Cortex of kidney (tissue), 1 donor: ENCODE measurements at places on chromosomes 4 and X.

GRCh38 chrX:127405946-127406345 lies 586.4 kb downstream of the PRR32 start:
- DNase-seq, result no peak

- no peak for DNase-seq
Measured at GRCh38 chr4:184568770-184569169, 80.5 kb downstream of the CASP3 start.

GRCh38 chr4:632926-633325 lies 7.6 kb downstream of the PDE6B start:
- DNase-seq, result no peak

DNA sequence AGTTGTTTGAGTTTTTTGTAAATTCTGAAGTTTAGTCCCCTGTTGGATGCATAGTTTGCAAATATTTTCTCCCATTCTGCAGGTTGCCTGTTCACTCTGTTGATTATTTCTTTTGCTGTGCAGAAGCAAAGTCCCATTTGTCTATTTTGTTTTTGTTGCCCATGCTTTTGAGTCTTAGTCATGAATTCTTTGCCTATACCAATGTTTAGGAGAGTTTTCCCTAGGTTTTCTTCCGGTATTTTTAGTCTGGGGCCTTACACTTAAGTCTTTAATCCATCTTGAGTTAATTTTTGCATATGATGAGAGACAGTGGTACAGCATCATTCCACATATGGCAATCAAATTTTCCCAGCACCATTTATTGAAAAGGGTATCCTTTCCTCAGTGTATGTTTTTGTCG lies 405.8 kb upstream of the RPS6KA3 start:
- DNase-seq, result no peak

DNA sequence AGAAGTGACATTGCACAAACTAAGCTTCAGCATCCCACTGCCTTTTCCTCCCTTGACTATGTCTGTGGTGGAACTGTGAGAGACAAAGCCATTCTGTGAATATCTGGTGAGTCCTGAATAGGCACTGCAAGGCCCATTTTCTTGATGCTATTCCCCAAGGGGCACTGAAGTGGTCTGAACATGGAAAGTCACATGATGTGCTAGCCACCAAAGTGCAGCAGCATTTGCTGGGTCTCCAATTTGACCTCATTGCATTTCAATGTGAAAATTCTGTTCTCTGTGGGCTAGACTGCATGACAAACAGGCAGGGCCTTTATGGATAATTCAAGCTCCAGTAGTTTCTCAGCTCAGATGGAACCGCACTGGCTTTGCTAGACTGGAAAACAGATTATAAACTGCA lies 627.4 kb upstream of the BOD1L1 start:
- no peak for DNase-seq

- no peak for DNase-seq
Measured at GRCh38 chr4:25703731-25704388, 48.2 kb downstream of the SLC34A2 start.

- no peak for DNase-seq
Measured at GRCh38 chr4:22014222-22014741, 65.7 kb upstream of the KCNIP4 start.

- DNase-seq, result no peak
Measured at GRCh38 chrX:320126-320783, 1.7 kb upstream of the GTPBP6 start.

DNA sequence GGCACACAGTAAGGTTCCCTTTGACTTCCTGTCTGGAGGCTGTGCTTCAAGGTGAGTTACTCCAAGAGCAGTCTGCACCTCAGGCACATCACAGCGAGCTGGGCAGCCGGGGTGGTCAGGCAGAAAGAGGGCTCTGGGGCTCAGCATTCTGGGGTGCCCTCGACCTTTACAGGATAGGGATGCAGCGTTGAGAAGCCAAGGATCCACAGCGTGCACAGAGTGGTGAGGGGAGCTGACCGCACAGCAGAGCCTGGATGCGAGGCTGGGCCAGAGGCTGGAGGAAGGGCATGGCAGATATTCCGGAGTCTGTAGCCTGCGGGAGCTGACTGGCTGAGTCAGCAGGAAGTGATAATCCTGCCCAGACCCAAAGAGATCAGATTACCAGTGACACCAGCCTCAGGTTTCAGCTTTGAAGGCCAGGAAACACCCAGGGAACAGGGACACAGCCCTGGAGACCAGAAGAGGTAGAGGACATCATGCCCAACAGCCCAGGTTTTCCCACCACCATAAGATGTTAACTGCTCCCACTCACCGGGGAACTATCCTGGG lies 38.4 kb upstream of the PDLIM3 start:
- no peak for DNase-seq

DNA sequence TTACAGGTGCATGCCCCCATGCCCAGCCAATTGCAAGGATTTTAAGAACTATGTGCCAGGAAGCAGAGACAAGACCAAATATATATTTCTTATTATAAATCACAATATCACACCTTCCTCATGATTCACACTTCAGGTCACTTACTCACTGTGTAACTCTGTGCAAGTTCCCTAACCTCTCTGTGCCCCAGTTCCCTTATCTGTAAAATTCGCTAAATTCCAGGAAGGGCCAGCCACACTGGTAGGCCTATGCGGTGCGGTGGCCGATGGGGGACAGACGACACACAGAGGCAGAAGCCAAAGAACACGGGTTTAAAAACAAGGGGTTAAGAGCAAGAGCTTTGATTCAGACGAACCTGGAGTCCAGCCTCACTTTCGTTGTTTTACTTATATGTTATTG lies 2.8 kb downstream of the TRIM2 start:
- DNase-seq, result no peak

DNA sequence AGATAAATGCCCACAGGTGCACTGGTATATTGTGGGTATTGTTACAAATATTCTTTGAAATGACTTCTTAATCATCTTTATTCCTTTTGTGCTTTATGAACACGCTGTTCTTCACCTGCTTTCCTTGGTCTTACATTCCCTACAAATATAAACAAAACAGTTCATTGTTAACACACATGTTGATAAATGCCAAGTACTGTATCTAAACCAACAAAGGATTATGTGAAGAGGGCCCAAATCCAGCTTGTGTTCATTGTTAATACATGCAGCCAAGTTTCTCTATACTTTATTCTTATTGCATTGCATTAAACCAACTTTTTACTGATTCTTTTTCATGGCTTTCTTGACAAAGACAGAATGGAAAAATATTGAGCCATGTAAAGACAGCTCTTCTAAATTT lies 42.8 kb downstream of the AREG start:
- DNase-seq, result no peak

- DNase-seq, result no peak
Measured at GRCh38 chr4:151409470-151410313, 716 bp downstream of the FHIP1A start.

- no peak for DNase-seq
Measured at GRCh38 chr4:174946246-174946645, 28.1 kb downstream of the ADAM29 start.

DNA sequence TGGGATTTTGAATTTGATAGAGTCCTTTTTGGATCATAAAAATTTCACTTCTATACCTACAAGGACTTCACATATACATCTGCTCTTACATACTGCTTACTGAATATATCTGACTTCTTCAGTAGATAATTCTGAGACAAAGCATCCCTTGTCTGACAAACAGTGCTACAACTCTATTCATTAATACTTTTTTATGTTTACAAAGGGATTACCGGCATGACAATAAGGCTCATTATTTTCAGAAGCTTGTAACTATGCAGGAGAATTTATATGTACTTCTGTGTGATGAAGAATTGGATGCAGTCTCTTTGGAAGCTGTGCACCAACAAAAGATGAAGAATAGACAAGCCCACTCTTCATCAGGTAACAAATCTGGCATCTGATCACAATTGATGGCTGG lies 1070.3 kb downstream of the STIM2 start:
- no peak for DNase-seq

- DNase-seq, result no peak
Measured at GRCh38 chr4:139241086-139241783, 38.8 kb downstream of the MGARP start.

GRCh38 chr4:94126669-94127068 lies 81.0 kb upstream of the SMARCAD1 start:
- DNase-seq, result no peak

DNA sequence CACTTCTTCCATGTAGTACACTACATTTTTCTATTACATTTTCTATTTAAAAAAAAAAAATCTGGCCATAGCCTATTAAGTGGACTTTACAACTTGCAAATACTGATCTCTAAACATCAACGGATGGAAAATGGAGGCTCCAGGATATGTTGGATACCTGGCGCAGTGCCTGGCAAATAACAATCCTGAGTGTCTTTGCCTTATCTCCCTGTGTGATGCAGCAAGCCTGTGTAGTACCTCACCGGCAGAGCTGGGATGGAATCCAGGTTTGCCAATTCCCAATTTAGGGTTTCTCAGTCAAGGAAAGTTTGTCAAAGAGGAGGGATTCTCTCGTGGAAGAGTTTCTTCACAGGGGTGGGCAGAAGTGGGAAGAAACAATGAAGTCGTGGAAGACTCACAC lies 93.2 kb downstream of the KDR start:
- no peak for DNase-seq
